ENCODE measurements at places on chromosomes 1 and 21.

- no peak for DNase-seq
Measured at GRCh38 chr1:182761396-182762395, 27.9 kb upstream of the NPL start.

GRCh38 chr1:210352575-210352974 lies 23.9 kb downstream of the HHAT start:
- DNase-seq = no peak

- DNase-seq = no peak
Measured at GRCh38 chr21:28177124-28177523, 815.6 kb downstream of the LTN1 start.

DNA sequence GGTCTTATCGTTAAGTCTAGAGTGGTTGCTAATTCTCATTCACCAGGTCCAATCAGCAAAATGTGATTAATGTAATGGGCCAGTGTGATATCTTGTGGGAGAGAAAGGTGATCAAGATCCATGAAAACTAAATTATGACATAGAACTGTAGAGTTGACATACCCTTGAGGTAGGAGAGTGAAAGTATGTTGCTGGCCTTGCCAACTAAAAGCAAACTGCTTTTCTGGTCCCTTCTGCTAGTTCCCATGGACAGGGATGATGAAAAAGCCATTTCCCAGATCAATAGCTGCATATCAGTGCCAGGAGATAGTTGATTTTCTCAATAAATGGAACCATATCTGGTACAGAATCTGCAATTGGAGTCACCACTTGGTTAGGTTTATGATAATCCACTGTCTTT lies 65.8 kb downstream of the FH start:
- no peak for DNase-seq

DNA sequence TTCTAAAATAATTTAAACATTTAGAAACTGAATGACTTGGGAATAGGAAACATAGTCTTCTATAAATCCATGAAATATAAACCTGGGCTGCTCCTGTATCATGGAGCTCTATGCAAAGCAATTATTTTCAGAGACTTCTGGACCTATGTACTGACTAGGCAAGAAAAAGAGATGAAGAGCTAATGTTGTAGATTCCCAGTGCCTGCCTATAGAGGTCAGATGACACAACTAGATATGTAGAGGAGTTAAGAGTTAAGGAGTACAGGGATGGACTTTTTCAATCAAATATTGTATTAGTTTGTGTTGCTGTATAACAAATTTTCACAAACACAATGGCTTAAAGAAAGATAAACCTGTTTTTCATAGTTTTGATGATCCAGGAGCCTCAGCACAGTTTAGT lies 1434.5 kb downstream of the KCNT2 start:
- no peak for DNase-seq

DNA sequence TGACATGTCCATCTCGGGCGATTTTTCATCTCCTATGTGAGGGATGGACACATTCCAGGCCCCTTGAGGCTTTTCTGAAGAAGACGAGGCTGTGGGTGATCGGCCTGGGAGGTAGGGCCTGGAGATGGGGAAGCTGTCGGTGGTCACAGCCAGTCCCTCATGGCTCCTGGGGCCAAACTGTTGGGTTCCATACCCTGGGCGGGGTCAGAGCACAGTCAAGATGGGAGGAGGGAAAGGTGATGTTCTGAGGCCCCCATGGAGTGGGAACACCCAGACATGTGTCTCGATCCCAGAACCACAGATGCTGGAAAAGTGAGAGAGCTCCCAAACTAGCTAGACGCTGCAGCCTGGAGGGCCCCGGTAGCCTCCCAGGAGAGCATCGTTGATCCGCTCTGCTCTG lies 157.5 kb upstream of the C1orf174 start:
- no peak for DNase-seq

DNA sequence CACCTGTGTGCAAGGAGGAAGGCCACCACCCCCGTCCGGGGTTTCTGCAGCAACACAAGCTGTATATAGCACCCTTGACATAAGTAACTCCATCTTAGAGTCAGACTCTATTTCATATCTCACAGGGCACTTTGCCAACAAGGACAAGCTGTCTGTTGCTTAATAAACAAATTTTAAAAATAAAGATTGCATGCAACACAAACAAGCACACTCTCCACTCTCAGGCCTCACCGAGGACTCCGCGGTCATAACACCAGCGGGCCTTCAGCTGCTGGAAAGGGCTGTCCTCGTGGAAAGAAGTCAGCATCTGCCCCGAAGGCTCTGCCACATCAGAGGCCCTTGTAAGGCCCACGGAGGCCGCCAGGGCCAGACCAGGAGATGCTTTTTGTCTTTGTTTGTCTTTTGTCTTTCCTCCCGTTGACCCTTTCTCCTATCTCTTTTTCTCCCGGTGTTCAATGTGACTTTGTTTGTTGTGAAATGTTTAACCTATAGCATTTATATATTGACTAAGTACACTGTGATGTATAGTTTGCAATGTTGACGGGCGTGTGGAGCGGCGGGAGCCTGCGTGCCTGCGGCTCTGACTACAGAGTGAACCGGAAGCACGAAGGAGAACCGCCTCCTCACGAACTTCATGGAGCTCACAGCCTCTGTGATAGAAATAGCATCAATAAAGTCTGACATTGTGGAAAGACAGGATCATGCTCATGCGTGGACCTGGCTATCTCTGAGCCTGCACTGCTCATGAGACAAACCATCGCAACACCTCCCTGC lies 24.1 kb downstream of the MEGF6 start:
- DNase-seq = no peak

Data from effector memory CD8-positive, alpha-beta T cell (primary cell).